T-helper 1 cell (primary cell): ENCODE measurements at places on chromosomes 12 and 14.

GRCh38 chr12:107339487-107339886 lies 246.1 kb upstream of the CRY1 start:
- DNase-seq, result no peak

DNA sequence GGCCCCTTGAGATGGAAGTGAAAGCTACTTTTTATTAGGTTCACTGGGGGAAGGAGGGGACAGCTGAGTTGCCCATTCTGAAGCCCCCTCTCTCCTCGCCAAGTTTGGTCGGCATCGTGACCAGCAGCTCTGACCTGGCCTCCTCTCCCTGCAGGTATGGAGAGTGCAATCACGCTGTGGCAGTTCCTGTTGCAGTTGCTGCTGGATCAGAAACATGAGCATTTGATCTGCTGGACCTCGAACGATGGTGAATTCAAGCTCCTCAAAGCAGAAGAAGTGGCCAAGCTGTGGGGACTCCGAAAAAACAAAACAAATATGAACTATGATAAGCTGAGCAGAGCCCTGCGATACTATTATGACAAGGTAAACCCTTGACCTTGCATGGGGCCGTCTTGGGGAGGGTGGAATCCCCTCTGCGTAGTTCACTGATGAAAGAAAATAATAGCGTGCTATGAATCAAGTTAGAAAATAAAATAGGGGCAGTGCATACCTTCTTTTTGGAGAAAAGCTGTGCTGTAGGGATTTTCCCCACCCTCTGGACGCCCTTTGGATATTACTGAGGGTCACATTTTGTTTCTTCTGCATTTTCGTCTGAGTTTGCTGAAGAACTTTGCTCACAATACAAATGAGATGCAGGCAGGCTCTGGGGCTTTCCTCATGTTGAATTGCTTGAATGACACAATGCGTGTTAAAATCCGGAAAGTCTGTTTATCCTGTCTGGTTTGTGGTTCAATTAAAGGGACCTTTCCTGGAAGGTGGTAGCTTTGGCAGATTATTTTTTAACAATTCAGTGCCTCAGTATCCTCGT lies 29.4 kb downstream of the ELK3 start:
- DNase-seq, result peak; percentile 74

GRCh38 chr14:104112113-104112505 lies 26.3 kb upstream of the KIF26A start:
- no peak for DNase-seq

DNA sequence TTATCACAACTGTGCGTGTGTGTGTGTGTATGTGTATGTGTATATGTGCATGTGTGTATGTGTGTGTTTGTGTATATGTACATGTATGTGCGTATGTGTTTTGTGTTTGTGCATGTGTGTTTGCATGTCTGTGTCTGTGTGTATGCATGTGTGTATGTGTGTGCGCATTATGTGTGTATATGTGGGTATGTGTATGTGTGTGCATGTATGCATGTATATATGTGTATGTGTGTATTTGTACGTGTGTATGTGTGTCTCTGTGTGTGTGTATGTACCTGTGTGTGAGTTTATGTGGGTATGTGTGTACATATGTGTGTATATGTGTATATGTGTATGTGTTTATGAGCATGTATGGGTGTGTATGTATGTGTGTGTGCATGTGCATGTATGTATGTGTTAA lies 37.6 kb upstream of the PIWIL1 start:
- DNase-seq, result no peak

GRCh38 chr12:80763874-80764273 lies 47.2 kb downstream of the MYF5 start:
- DNase-seq, result no peak

- no peak for DNase-seq
Measured at GRCh38 chr12:118164798-118165486, 29.0 kb downstream of the PEBP1 start.
